NCI-H2029 (cell line): ENCODE measurements at places on chromosomes 4 and X.
A peak's percentile ranks its signal among the peaks of the same experiment; 100 is the strongest.

DNA sequence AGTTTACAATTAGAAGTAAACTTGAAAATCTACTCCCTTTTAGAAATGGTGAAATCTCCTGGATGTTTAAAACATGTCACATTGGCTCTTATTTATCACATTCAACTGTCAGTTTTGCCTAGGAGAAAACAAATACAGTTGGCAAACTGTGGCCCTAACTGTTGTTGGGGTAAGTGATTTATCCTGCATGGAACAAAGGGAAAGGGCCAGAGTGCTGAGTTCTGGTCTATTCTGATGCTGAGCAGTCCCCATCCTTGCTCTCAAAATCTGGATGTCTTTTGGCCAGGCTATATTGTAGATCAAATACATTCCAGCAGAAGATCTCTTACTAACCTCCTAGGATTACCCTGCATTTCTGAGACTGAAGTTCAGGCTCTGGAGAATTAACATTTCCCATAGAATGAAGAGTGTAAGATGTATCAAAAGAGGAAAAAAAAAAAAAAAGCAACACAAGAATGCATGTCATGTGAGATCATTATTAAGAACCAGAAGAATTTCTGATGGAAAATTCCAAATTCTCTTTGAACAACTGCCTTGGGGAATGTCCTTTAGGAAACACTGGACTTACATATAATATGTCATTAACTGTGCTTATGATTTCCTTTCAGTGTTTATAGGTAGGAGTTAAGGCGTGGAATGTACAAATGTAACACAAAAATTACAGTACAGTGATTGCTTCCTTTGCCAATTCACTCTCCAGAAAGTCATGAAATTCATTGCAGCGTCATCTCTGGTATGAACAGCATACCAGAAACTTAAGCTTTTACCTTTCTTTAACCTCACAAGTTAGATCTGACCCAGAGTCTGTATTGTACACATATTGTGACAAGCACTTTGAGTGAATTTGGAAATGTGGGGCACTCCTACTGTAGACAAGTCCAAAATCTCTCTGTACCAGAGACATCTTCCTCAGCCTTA lies 1012.5 kb upstream of the LCORL start:
- no peak for DNase-seq

DNA sequence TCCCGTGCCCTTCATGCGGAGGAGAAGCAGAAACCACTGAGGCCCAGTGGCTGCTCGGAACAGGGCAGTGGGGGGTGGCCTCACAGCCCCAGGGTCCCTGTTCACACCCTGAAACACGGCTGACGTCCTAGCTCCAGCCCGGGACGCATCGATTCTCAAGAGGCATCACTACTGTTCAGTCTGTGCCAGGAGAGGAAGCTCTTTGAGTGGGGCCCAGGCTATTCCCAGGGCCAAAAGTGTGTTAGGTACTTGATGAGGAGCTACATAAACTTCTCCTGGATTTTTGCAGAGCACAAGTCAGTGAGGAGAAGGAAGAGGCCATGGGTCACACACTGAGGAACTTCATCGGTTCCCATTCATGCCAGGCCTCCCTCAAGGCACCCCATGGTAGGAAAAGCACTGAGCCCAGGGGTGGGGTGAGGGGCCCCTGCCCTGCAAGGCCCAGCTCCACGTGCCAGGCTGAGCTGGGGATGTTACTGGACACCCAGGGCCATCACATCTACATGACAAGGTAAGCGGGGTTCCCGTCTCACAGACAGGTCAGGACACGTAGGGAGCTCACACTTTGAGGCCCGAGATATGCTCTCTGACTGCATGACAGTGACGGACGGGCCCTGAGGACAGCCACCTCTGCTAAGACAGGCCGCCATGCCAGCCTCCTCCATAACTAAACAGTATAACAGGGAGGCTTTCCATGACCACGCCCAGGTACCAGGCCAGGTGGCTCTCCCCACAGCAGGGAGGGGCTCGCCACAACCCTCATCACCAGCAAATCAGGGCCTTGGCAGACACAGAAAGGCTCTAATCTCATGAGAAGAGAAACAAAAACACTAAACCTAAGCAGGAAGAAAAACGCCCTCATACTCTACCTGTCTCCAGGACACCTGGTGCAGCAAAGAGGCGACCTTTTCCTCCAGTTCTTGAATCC lies 12.4 kb downstream of the TNIP2 start:
- no peak for DNase-seq

DNA sequence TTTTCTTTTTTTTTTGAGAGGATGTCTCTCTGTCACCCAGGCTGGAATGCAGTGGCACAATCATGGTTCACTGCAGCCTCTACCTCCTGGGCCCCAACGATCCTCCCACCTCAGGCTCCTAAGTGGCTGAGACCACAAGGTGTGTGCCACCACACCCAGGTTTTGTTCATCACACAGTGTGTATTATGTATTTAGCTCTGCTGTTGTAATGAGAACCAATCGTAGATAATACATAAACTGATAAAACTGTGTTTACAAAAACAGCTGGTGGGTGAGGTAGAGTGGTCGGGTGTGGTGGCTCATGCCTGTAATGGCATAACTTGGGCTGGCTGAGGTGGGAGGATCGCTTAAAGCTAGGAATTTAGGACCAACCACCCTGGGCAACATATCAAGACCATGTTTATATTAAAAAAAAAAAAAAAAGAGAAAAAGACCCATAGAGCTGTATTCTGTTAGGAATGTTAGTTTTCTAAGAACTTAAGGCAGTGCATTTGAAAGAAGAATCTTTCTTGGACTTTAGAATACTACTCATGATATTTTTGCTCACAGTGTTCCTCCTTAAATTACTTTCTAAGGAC lies 34.9 kb downstream of the POLR2B start:
- DNase-seq, result no peak

DNA sequence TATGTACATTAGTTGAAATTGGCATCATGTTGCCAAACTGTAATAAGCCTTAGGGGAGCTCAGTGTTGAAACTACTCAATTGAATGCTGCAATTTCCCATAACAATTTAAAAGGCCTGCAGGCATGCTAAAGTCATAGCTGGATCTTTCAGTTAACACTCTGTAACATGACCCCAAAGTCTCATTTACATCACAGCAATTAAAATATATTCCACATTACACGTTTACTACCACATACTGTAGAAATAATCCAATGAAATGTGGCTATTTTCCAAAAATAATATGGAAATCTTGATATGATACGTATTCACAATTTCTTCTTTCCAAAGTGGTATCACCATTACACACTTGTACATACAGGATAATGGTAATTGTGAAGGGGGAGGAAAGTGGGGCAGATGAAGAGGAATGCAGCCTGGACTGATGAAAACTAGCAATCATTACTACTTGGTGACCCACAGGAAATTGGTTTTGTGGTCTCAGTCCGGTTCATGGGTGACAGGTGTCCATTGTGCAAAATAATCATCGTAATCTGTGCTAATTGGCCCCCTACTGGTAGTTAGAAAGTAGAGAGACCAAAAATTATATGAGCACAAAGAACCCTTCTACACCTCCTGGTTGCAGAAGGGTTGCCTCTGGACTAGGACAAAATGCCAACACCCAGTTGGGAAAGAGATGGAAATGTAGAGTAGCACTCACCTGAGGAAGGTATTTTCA lies 63.7 kb downstream of the TENM3 start:
- no peak for DNase-seq

DNA sequence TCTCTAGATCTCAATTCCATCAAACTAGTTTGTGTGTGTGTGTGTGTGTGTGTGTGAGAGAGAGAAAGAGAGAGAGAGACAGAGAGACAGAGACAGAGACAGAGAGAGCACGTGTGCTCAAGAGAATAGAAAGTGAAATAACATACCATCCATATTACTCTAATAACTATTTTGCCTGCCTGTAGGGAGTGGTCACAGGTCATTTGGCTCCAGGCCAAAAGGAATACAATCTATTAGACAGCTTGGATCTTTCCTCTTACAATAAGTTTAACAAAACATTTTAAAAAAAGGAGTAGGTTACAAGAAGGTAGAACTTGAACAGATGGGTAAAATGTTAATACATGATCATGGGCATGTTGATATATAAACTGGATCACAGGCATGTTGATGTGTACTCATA lies 76.2 kb downstream of the COL4A6 start:
- no peak for DNase-seq

- no peak for DNase-seq
Measured at GRCh38 chr4:76947369-76947768, 2.2 kb upstream of the SEPTIN11 start.

DNA sequence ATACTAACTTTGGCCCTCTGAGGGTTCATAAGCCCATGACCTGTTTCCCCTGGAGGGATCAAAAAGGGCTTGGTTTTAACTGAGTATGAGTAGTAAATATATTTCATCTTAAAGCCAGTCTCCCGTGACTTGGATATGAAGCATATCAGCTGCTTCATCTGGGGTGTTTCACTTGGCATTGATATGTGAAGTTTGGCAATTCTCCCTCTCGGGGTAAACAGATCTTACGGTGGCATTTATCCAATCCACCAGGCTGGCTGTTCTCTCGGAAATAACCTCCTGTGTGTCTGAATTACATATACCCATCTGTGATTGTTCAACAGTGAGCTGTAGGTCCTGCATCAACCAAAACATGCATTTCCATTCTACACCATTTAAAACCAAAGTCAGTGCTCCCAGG lies 130.7 kb downstream of the ADAM29 start:
- peak; percentile 40 for DNase-seq

- no peak for DNase-seq
Measured at GRCh38 chrX:37867536-37868153, 20.3 kb upstream of the DYNLT3 start.

GRCh38 chr4:85147481-85148076 lies 181.1 kb upstream of the WDFY3 start:
- peak; percentile 88 for DNase-seq

GRCh38 chrX:95040104-95040503 lies 1366.1 kb downstream of the FAM133A start:
- no peak for DNase-seq

DNA sequence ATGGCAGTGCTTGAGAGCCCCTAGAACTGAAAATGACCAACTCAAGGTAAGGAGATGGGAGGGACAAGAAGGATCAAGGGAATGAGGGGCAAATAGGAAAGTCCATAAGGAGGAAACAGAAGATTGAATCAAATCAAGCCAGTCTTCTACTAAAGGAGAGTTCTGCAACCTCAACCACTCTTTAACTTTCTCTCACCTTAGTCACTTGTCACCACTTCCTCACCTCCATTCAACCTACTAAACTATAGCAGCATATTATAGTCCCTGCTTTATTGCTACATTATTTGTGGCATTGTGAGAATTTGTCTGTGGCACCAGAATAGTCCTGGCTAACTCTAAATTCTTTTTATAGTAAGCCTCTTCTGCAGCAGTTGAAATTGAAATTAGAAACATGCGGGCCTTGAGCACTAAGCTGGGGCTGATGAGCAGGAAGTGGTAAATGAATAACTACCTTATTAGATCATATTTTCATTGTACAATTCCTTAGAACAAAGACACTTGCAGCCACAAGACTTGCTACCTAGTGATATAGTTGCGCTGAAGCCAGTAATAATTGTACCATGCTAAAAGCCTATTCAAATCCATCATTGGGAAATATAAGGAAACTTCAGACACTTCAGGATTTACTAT lies 336.9 kb downstream of the ZNF674 start:
- DNase-seq, result no peak

GRCh38 chr4:6419452-6420028 lies 52.9 kb downstream of the PPP2R2C start:
- no peak for DNase-seq

DNA sequence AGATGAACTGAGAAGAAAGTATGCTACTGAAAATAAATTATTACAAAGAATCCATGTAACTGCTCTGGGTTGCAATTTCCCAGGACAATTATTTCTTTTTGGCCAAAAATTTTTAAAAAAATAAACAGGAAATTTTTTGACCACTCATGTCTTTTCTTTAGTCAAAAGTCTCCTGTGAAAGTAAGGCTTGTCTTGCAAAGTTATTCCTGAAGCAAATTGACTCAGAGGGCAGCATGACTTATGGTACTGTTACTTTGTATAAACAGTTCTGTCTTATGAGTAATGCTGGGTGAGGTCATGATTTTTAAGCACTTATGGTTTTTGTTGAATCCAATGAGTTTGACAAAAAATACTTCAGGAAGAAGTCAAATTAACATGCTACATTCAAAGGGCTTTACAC lies 292.8 kb upstream of the ARSJ start:
- no peak for DNase-seq

DNA sequence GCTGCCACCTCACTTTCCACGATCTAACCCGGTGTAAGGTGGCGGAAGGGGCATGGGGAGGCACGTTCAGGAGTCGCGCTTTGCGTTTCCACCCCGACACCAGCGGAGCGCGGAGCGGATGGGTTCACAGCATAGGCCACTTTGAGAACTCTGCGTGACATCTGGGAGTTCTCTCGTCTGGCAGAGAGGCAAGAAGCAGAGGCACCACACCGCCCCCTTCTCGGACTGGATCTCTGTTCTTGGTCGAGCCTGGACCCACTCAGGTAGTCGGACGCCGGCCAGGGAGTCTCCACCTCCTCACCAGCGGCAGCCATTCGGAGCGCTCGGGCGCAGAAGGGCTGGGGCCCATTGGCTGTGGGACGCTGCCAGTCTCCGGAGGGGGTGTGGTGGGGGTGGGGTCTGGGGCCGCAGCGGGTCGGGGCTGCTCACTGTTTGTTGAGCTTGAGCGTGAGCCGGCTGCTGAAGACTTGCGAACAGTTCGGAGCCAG lies at the start of gene DACH2:
Gene DACH2, plus strand, starts transcription at position 428 of the 488 bp plus-strand sequence.
- peak; percentile 20 for DNase-seq

DNA sequence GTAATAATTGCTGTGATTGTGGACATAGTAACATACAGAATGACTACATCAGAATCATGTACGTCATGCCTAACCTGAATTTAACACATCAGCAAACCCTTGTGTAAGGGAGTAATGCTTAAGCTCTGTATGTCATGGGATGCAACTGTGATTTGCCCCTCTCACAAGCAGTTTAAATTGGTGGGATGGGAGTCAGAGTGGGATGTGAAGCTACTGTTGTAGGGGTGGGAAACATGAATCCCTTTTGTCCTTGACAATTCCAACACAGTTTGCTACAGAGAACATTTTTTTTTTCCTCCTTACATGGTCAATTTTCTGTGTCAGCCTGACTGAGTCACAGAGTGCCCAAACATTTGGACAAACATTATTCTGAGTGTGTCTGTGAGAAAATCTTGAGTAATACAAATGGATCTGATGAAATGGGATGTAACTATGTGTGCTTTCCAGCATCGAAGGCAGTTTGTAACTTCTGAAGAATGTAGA lies 392.8 kb downstream of the GPM6A start:
- no peak for DNase-seq

GRCh38 chr4:136934601-136935000 lies 597.7 kb downstream of the PCDH18 start:
- no peak for DNase-seq

GRCh38 chr4:140680686-140681085 lies 75.5 kb downstream of the TBC1D9 start:
- no peak for DNase-seq

GRCh38 chr4:81905971-81906370 lies 434.3 kb upstream of the RASGEF1B start:
- DNase-seq, result no peak

GRCh38 chr4:41146716-41147506 lies 67.4 kb downstream of the APBB2 start:
- DNase-seq, result no peak

- DNase-seq, result no peak
Measured at GRCh38 chr4:119829326-119829725, 200.7 kb upstream of the PDE5A start.

- no peak for DNase-seq
Measured at GRCh38 chrX:106612393-106612763, 600 bp downstream of the RADX start.

- no peak for DNase-seq
Measured at GRCh38 chr4:85986266-85986665, 373.6 kb downstream of the MAPK10 start.

GRCh38 chr4:187387739-187388138 lies 607.8 kb upstream of the ZFP42 start:
- DNase-seq, result no peak

GRCh38 chr4:57190601-57191481 lies 80.7 kb upstream of the IGFBP7 start:
- DNase-seq, result no peak
